LHCN-M2 (cell line): ENCODE measurements at places on chromosomes 6 and 20.
A peak's percentile ranks its signal among the peaks of the same experiment; 100 is the strongest.

GRCh38 chr6:73694711-73695411 is 1.1 kb upstream of the CD109 start:
- DNase-seq, result peak; percentile 67

GRCh38 chr6:130211691-130212090 is 11.1 kb downstream of the SAMD3 start:
- no peak for DNase-seq

DNA sequence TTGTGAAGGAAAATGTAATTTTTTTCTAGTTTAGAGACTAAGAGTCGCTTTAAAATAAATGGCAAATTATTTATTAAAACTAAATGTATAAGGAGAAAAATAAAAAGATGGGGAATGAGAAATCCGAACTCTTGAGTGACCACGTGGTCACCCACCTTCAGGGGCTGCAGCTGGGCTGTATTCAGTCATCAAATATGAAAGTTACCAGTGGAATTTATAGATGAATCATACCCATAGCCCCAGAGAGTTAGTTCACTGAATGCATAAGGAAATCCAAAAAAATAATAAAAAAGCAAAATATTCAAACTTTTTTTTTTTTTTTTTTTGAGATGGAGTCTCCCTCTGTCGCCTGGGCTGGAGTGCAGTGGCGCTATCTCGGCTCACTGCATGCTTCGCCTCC is 947.7 kb upstream of the ADGRB3 start:
- DNase-seq, result peak; percentile 18

DNA sequence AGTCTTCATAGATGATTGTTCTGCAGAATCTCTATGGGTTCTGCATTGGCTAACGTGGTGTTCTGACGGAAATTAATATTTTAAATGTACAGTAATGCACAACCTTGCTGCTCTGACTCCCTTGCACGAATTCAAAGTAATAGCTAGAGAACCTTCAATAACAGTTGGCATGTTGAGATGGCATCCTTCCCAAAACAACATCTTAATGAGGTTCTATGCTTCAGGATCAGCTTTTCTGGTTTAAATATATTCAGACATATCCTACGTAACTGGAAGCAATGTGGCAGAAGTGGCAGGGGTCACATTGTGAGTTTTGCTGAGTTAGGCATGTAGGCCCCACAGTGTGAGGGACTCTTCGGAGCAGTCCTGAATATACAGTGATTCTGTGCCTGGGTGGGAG is 25.7 kb downstream of the DSE start:
- no peak for DNase-seq

DNA sequence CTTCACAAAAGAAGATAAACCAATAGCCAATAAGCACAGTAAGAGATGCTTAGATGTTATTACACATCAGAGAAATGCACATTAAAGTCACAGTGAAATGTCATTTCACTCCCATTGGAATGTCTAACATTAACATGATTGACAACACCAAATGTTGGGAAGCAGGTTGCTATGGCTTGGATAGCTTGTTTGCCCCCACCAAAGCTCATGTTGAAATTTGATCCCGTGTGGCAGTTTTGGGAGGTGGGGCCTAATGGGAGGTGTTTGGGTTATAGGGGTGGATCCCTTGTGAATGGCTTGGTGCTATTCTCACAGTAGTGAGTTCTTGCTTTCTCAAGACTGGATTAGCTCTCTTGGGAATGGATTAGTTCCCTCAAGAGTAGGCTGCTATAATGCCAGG is 44.8 kb downstream of the MRAP2 start:
- DNase-seq, result peak; percentile 63

DNA sequence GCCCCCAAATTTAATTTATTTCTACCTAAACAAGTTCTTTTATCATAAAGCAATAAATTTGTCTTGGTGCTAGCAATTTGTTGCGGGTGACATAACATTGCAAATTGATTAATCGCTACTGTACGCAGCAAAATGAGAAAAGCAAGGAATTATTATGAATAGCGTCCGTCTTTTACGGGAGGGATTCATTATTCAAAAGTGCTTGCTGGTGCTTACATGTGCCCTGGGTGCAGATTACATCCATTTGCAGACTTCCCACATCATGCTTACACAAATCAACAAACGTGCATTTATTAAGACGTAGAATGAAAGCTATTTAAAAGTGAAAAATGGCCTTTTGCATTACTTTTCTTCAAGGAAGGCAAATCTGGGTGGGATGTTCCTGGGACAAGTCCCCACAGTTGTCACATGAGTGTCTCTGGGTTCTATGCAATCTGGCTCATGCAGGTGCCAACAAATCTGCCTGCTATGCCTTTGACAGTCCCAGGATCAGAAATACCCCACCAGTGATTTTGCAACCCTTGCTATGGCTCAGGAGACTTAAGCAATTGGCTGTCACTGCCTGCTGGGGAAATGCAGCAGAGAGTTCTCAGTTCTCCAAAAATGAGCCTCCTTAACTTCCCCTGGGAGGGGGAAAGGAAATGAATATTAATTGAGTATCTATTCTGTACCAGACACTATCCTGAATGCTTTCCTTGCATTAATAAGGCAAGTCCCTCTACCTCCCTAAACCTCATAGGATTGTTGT is 30.1 kb upstream of the MAFB start:
- no peak for DNase-seq

DNA sequence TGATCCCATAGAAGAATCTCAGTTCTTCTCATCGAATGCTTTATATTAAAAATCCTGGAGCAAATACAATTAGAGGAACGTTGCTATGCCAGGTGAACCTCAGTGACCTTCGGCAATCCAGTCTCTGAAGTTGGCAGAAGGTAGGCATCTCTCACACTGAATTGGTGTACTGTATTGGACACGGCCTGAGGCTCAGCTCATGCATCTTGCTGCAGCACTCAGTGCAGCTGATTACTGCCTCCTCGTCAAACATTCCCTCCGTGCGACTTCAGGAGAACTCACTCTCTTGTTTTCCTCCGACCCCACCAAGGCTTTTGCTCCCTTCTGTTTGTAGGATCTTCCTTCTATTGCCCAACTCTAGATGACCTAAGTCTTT is 90.5 kb downstream of the GPR6 start:
- no peak for DNase-seq

DNA sequence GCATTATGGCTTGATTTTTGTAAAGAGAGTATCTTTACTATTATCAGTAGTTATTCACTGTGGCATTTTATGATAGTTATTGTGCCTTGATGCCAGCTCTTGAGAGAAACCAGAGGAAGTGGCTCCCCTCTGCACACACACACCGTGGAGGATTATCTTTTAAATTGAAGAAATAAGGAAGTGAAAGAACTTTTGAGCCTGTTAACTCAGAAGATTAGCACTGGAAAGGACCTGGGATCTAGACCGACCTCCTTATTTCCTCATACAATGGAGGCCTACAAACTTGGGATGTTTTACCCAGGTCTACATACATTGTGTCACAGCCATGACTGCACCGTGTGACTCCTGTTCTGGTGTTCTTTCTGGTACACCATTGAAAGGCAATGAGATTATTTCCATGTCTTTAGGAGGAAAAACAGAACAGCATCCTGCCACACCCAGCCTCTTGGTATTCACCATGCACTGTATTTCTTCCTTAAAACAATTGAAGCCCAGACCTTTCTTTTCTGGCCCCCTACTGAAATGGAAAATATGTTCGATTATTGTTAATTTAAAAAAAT is 40.6 kb downstream of the HECA start:
- no peak for DNase-seq
